ELR (cell line): ENCODE measurements at places on chromosomes 1 and 21.

DNA sequence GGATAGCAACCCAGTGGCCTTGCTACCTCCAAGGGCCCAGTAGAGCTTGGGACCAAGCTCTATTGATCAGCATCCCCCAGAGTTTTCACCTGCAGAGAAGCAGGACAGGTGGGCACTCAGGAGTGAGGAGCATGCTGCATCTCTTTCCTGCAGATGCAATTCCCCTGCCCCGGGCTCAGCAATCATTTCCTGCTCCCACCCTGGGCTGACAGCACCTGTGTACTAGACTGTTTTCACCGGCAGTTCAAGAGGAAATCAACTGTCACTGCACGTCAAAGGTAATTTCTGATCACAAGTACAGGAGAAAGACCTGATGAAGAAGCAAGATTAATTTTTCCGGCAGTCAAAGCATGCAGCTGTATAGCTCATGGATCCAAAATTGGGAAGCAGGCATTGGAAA, 8.8 kb upstream of the NT5C1A start:
- no peak for DNase-seq

DNA sequence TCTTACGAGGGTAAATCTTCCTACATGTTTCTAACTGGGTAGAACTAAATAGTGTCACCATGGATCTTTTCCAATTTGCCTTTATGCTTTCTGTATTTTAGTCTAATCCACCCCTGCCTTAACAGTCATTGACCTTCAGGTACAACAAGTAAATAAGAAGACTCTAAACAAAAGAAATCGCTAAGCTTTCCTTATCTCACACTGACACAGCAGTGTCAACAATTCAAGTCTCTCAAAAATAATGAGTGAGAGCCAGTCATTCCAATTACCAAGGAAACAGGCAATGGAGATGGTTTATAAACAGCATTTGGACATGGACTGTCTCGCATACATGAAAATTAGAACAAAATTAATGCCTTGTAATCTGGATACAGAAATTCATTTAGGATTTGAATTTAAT, 365.8 kb downstream of the VAV3 start:
- no peak for DNase-seq

DNA sequence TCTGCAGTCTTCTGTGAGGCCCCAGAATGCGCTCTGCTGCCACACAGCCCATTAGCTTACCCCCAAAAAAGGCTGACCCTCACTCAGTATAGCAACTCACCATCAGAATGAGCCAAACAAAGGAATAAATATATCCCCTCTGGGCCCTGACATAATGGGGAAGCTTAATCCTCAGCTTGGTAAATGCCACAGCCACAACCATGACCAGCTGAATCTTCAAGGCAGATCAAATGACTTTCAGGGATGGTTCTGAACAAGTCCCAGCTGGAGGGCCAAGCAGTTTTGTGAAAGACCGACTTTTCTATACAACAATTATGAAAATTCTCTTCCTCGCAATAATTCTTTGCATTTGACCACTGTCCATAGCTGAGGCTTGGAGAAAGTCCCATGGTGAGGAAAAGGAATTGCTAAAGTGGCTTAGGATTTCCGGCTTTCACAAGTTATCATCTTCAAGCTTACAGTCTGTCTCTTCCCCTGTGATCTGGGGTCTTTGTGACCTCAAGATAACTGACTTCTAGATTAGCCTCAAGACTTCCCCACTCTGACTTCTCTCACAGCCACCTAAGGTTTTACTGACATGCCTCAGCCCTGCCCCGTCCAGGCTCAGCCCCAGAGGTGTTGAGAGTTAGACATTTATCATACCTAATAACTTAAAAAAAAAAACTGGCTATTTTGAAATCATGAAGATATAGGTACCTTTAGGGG, 47.8 kb upstream of the PBX1 start:
- no peak for DNase-seq

GRCh38 chr1:30417001-30417700, 306.2 kb downstream of the MATN1 start:
- DNase-seq, result no peak

GRCh38 chr21:44623575-44623974, 3.3 kb upstream of the KRTAP10-9 start:
- DNase-seq, result no peak

- DNase-seq, result no peak
These were observed 85.4 kb upstream of the KCNE2 start for GRCh38 chr21:34278451-34278850.

- no peak for DNase-seq
These were observed 11.9 kb downstream of the WRAP73 start for GRCh38 chr1:3638027-3638426.

- no peak for DNase-seq
These were observed 14.3 kb downstream of the L1TD1 start for GRCh38 chr1:62208970-62209369.
